ENCODE measurements at places on chromosomes 12 and 14.

DNA sequence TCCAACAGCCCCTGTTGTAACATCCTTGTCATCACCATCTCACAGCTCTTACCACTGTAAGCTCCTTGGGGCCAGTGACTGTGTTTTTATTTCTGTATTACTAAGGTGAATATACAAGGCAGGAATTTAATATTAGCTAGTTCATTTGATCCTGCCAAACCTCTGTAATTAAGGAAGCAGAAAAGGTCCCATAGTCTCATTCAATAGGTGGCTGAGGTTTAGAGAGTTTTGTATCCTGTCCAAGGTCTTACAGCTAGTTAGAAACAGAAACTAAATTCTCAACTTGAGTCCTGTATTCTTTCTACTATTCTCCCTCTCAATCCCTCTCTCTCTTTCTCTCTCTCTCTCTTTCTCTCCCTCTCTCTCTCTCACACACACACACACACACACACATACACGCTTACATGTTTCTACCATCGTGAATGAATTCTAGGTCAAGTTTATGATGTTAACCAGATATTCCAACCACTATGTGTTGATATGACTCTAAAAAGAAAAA, 543 bp upstream of the GLIPR1 start:
- DNase-seq, result no peak

GRCh38 chr14:76954394-76955190, 73.9 kb downstream of the IRF2BPL start:
- DNase-seq, result no peak

DNA sequence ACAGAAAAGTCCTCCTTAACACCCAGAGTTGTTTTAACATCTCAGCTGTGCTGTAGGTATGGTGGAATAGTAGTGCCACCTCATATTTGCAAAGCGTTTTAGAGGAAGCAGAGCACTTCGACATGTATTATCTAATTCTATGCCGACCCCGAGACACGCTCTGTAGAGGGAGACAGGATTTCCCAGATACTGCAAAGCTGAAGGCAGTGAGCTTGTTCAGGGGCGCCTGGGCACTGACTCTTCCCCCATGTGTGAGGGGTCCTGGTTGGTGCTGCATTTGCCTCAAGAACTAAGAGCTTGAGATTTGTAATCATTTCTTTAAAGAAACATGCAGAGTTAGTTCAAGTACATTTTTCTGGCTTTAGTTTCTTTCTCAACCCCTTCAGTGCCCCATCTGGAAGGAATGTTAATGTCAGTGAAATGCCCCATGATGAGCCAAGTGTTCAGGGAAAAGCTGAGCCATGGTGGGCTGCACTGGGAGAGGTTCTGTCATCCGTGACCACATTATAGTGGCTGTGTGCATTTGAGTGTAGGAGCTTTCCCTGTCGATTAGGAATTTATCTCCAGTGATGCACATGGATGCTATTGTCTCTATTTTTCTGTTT, 66.3 kb downstream of the MBIP start:
- DNase-seq, result no peak

DNA sequence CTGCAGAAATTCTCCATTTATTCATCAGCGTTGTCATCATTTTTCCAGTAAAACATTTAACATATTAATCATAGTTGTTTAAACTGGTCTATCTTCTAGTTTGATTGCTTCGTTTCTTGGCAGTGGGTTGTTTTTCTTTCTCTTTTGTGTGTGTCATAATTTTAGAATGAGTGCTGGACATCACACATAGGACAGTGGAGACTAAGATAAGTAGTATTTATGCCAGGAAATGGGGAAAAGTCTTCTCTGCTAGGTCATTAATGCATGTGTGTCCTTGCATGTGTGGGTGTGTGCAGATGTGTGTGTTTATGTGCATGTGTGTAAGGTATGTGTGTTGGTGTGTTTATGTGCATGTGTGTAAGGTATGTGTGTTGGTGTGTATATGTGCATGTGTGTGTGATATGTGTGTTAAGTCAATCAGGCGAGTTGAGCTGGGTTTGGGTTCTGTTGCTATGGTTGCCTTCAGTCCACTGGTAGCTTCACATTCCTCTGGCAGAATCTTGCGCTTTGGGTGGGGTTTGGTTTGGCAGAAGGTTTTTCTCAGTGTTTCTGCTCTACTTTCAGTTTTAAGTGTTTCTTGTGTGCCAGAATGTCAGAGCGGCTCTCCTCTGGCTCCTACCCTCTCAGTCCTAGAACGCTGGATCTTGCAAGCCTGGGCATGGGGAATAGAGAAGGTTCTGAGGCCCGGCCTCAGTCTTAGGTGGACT, 7.8 kb upstream of the ADGRD1 start:
- DNase-seq, result no peak

- no peak for DNase-seq
Observed at GRCh38 chr14:26143057-26143456, 454.8 kb downstream of the NOVA1 start.

DNA sequence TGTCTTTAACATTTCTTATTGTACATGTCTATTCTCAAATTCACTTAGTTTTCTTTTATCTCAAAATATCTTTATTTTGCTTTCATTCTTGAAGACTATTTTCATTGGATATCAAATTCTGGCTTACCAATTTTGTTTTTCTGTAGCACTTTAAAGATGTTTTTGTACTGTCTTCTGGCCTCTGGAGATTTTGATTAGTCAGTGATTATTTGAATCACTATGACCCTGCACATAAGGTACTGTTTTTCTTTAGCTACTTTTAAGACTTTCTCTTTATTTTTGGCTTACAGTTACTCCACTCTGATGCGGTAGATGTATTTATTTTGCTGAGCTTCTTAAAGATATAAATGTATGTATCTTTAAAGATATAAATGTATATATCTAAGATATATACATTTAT, 49.6 kb downstream of the MYRFL start:
- no peak for DNase-seq

- no peak for DNase-seq
Observed at GRCh38 chr14:83874662-83875061, 1655.3 kb upstream of the FLRT2 start.

Measured in AML-193 (cell line).